ENCODE measurements at places on chromosomes 16 and 17.

DNA sequence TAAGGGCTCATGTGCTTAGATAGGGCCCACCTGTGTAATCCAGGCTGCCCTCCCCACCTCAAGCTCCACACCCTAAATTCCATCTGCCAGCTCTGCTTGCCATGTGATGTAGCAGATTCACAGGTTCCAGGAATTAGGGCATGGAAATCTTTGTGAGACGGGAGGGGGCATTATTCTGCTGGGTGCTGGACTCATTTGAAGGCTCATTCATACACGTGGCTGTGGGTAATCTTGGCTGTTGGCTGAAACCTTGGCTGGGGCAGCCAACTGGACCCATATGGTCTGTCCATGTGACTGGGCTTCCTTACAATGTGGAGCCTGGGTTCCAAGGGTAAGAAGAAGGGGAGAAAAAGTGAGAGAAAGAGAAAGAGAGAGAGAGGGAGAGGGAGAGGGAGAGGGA lies 115.1 kb downstream of the CYLD start:
- DNase-seq = no peak

DNA sequence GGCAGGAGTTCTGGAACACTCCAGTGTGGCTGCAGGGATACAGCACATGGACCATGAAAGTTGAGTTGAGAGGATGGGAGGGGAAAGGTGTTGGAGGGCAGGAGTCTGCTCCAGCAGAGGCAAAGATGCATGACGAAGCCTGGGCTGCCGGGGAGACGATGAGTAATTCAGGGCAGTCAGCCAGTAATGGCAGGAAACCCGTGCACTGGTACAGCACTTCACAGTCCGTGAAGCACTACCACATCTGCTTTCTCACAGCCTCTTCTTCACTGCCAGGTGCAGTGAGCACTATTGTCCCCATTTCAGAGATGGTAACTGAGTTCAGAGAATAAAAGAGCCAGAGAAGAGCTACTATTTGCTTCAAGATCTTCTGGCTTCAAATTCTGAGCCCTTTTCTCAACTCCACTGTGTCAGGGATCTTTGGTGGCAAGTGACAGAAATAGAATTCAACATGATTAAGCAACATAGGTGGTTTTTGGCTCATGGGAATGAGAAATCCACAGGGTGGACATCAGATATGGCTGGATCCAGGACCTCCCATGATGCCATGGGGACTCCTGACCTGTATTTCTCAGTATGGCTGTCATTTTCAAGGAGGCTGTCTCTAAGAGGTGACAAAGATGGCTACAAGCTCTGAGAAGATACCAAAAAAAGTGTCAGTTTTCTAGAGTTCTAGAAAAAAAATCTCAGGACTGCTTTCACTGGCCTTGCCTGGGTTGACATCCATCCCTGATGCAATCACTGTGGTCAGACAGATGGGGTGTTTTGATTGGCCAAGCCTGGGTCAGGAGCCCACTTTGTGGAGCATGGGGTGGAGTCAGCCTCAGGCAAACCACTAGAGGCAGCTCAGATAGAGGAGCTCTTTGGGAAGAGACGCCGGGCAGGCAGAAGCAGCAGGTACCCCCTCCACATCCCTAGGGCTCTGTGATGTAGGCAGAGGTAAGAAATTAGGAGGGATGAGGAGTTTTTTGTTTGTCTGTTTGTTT lies 24.7 kb downstream of the IL21R start:
- DNase-seq = peak; percentile 74

- no peak for DNase-seq
These were observed 28.8 kb downstream of the TMEM92 start for GRCh38 chr17:50303051-50303450.

GRCh38 chr17:685006-685405 lies 29.6 kb downstream of the VPS53 start:
- DNase-seq = no peak

- no peak for DNase-seq
These were observed 14.2 kb downstream of the PLD6 start for GRCh38 chr17:17191961-17192381.

- no peak for DNase-seq
These were observed 7.1 kb downstream of the ARL4D start for GRCh38 chr17:43405861-43406260.

- no peak for DNase-seq
These were observed 267.1 kb upstream of the ASIC2 start for GRCh38 chr17:33560165-33560564.

DNA sequence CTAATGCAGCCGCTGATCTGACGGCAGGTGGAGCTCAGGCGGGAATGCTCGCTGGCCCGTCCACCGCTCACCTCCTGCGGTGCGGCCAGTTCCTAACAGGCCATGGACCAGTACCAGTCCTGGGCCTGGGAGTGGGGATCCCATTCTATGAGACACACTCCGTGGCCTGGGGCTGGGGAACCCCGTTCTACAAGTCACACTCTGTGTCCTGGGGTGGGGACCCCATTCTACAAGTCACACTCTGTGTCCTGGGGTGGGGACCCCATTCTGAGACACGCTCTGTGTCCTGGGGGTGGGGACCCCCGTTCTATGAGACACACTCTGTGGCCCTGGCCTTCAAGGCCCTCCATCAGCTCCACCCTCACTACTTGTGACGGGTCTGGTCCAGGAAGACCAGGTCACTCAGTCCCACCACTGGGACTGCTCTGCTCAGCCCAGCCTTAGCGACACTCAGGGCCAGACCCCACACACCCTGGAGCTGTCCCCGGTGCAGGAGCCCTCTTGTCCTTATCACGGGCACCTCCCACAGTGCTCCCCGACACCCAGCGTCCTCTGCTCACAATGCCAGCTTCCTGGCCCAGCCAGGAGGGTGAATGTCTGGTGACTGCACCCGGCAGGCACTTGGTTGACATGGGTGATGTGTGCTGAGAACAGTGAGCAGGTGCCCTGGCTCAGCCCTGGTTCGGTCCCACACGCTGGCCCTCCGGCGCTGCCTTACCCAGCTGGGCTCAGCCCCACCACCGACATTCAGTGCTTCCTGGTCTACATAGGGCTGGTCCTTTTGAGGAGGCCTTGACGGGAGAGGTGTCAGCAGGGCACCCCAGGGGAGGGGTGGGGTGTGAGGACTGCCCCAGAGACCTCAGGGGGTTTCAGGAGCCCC lies 89.1 kb downstream of the TBC1D16 start:
- no peak for DNase-seq

DNA sequence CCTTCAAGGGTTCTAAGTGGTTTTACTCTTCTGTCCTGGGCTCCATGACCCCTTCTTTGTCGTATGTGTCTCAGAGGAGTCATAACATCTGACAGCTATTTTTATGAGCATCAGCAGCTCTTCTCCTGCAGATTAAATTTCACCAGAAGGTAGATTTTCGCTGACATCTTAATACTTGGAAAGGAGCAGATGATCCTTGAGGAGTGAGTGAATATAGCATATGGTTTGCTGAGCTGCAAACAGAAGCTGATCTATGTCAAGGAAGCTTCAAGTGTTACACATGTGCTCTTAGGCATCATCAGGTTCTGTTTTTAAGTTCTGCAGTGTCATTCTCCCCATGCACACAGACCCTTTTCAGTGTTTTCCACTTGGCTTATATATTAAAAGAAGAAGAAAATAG lies 49.2 kb upstream of the MYH2 start:
- no peak for DNase-seq

GRCh38 chr17:19260958-19261357 lies 23.8 kb downstream of the EPN2 start:
- no peak for DNase-seq

GRCh38 chr16:1169285-1170075 lies 16.6 kb downstream of the CACNA1H start:
- no peak for DNase-seq

DNA sequence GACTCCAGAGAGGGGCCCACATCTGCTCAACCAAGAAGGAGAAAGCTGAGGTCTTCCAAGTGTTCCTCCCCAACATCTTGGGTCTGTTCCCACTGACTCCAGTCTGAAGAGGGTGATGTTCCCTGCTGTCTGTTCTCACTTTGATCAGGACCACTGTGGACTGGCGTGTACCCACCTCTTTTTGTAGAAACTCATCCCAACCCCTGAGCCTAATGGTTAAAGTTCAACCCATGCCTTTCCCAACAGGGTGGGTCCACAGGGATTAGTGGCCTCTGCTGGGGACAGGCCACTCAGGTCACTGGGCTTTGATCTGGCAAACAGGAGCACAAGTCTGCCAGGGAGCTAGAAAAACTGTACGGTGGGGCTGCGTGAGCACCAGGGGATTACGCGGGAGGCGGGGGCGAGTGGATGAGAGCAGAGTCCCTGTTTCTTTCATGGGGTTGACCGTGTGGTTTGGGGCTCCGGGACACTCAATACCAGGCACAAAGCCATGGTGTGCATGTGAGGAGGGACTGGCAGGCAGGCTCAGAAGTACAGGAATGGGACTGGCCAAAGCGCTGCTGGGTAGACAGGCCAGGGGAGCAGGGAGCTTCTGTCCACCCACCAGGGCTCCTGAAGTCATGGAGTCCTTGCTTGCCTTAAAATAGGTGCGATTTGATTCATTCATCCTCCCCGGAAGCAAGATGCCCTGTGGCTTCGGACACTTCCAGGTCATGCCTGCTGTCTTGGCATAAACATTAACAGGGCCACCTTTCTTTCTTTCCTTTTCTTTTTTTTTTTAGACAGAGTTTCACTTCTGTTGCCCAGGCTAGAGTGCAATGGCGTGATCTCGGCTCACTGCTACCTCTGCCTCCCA lies at the start of gene CA5A:
Gene CA5A, minus strand, starts transcription at position 155 of the 856 bp plus-strand sequence. Its CDS starts 79 bp downstream, at position 76.
- DNase-seq = no peak

- no peak for DNase-seq
These were observed 42.5 kb downstream of the ST3GAL2 start for GRCh38 chr16:70396246-70396904.

GRCh38 chr17:52156576-52157570 lies 1.6 kb downstream of the CA10 start:
- no peak for DNase-seq

GRCh38 chr16:86045591-86045971 lies 146.6 kb downstream of the IRF8 start:
- no peak for DNase-seq

GRCh38 chr17:75225016-75225415 lies 19.5 kb downstream of the NUP85 start:
- DNase-seq = no peak

- DNase-seq = no peak
These were observed 9.6 kb upstream of the GP2 start for GRCh38 chr16:20336955-20337354.

DNA sequence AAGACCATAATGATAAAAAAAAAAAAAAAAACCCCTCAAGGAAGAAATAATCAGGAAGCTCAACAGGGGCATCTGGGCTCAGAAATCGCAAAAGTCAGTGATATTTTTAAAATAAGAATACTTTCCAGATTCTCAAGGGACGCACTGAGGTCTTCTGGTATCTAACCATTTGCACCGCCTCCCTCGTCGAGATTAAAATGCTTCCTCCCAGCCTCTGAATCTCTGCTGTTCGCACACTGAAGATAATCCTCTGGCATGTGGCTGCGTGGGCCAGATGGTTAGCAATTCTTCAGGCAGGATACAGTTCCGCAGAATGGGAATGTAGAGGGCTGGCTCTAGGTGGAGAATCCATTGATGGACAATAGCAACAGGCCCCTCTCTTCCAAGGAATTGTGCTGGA lies 211.7 kb upstream of the CDH5 start:
- DNase-seq = no peak

DNA sequence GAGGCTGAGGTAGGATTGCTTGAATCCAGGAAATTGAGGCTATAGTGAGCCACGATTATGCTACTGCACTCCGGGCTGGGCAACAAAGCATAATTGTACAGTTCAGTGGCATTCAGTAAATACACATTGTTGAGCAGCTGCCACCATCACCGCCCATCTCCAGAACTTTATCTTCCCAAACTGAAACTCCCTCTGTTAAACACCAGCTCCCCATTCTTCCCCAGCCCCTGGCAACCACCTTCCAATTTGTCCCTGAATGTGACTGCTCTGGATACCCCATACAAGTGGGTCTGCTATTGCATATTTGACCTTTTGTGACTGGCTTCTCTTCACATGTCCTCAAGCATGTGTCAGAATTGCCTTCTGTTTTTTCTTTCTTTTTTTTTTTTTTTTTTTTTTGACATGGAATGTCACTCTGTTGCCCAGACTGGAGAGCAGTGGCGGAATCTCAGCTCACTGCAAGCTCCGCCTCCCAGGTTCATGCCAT lies 2.9 kb downstream of the RPL38 start:
- no peak for DNase-seq

DNA sequence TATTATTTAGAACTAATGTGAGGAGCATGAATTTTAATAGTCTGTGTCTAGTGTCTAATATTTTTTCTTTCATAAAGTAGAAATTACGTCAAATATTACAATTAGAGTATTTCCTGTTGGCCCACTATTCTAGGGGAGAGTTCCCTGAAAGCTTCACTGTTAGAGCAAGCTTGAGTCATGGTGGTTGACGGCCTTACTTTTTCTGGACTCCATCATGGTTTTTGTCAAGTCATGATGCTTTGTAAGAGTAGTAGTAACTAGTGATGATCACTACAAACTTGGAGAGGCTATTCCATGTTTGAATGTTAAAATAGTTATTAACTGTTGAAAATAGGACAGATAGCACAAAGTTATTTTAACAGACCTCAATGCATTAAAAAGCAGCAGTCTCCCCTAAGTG lies 1.7 kb downstream of the PSMD11 start:
- DNase-seq = no peak

DNA sequence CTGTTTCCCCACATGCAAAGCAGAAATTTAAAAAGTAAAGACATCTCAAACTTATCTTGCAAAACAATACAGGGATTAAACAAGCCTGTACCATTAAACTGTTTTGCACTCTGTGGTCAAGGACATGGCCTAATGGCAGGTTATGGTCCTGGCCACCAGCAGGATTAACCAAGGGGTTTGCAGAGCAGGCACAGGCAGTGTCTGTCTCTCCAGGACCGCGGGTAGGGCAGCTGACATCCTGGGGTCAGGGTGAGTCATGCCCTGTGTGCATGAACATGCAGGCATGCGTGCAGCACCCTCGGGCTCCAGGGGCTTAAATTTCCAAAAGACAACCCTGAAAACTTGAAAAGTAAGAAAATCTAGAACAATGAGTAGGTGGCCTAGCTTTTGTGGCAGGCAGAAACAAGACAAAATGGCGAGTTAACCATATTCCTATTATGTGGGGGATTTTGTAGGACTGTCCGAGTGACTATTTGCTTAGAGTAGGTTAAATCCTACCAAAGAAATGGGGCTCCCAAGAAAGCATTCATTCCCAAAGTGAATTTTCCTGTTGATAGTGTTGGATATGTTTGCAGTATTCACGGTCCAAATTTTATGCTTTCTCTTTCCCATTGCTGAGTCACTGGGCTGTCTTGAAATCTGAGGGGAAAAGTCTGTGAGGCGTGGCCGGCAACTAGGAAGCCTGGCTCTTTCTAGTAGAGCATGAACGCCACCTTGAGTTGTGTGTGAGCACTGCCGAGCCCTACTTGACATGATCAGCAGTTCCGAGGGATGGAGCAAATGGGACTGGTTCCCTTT lies 158.4 kb upstream of the FAM20A start:
- peak; percentile 68 for DNase-seq

DNA sequence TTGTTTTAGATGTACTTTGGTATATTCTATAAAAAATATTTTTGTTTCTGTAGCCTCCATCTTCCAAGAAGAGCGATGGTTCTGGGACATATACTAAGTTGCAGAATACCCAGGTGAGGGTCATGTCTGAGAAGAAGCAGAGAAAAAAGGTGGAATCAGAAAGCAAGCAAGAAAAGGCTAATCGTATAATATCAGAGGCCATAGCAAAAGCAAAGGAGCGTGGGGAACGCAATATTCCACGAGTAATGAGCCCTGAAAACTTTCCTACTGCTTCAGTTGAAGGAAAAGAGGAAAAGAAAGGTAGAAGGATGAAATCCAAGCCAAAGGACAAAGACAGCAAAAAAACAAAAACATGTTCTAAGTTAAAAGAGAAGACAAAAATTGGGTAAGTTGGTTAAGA lies 154.6 kb downstream of the CHD9 start:
- DNase-seq = no peak
